Forelimb muscle (tissue), 1 donor: ENCODE measurements at places on chromosomes 3 and 15. TPM values are rescaled to one million over a fixed set of nuclear protein-coding genes. Genes with fewer than 3 reads are reported as not detected.

The ARGFX gene
- not detected for polyA plus RNA-seq

The HYAL3 gene
- polyA plus RNA-seq = 2.3 TPM

The BLOC1S6 gene
- polyA plus RNA-seq = 33.2 TPM

The NAALADL2 gene
- 5.9 TPM for polyA plus RNA-seq

DNA sequence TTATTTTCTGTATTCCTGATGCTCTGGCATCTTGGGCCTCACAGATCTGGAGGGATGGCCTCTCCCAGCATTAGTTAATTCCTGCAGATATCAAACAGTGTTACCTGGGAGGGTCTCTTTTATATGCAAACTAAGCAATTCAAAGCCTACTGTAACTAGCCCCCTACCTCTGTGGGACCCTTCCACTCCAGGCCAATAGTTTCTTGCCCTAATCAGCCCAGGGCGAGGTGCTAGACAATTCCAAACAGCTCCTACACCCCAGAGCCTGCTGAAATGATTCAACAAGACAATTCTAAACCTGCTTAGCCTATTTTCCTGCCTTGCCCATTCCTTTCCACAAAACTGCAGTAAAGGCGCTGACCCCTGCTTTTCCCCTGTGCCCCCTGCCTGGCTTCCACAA, 106.6 kb upstream of the IGSF10 start:
- DNase-seq = no peak

DNA sequence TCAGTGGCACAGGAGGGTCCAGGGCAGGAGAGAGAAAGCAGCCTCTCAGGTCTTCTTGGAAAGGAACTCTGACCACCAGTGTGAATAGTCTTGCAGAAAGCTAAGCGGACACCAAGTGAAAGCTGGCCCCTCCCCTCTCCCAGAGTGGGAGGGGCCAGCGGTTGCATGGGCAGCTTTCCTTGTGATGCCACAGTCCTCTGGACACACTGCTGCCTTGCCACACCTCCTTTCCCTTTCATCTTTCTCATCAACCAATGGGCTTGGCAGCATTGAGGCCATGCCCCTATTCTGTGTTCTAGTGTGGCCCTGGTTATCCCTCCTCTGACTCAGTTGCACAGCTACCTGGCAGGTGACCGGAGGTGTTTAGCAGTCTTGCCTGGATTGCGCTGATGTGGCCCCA, 49.7 kb upstream of the GOLGA6B start:
- DNase-seq = no peak

- no peak for DNase-seq
Observed at GRCh38 chr3:161082063-161082462, 23.1 kb downstream of the B3GALNT1 start.

DNA sequence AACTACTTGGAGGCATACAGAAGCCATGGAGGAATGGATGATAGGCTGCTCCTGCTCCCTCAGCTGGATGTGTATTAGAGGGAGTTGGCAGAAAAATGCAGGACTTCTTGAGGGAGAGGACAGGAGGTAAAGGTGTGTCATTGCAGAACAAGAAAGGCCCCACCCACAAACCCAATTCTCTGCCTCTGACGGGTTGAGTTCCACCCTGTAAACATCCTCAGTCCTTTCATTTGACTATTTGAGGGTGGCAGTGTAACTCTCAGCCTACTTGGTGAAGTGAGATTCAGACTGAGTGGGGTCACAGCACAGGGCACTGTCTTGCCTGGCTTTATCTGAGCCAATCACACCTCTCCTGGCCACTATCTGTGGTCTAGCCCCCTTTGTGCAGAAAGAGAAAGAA, at the start of gene TPRG1:
Gene TPRG1, plus strand, starts transcription at position 265 of the 400 bp plus-strand sequence. CDS start 35,414 bp downstream, outside the sequence.
- DNase-seq = no peak
